Smooth muscle cell of the pulmonary artery (primary cell): ENCODE measurements at places on chromosomes 4 and X. TPM values are rescaled to one million over a fixed set of nuclear protein-coding genes. Genes with fewer than 3 reads are reported as not detected.

RPA4 gene
- 1.2 and 1.8 TPM in 2 replicates for total RNA-seq

SPANXN4 gene
- not detected in 2 replicates for total RNA-seq

SPATA4 gene
- 0.23 and 0.46 TPM in 2 replicates for total RNA-seq

GPR78 gene
- 0.03 and 0.78 TPM in 2 replicates for total RNA-seq

TLR7 gene
- under 0.01 TPM in 1 of 2 replicates, not detected in the other for total RNA-seq

EDA2R gene
- total RNA-seq: 10.9 and 11.6 TPM in 2 replicates

RBMX gene
- 89.8 and 104 TPM in 2 replicates for total RNA-seq

COL4A5 gene
- total RNA-seq: 130 and 267 TPM in 2 replicates

SLC4A4 gene
- total RNA-seq: 3.0 and 7.5 TPM in 2 replicates

FGB gene
- total RNA-seq: not detected in 2 replicates

MFAP3L gene
- total RNA-seq: 7.2 and 14.3 TPM in 2 replicates

FAM47B gene
- not detected in 2 replicates for total RNA-seq

FAAH2 gene
- total RNA-seq: 0.07 and 0.23 TPM in 2 replicates

FAM241A gene
- total RNA-seq: 1.1 and 2.4 TPM in 2 replicates

EXOC1L gene
- total RNA-seq: not detected in 2 replicates

ABCG2 gene
- 1.2 and 7.2 TPM in 2 replicates for total RNA-seq

CCNI gene
- 228 and 232 TPM in 2 replicates for total RNA-seq

PAK3 gene
- total RNA-seq: 1.4 and 4.6 TPM in 2 replicates

FRMD7 gene
- total RNA-seq: 0.03 and 0.07 TPM in 2 replicates

CYLC1 gene
- total RNA-seq: not detected in 2 replicates

TENT5D gene
- total RNA-seq: not detected in 2 replicates

PAGE1 gene
- total RNA-seq: not detected in 2 replicates

POU4F2 gene
- total RNA-seq: not detected in 2 replicates

BEX5 gene
- total RNA-seq: not detected in 2 replicates

TGIF2LX gene
- total RNA-seq: not detected in 2 replicates

GPM6B gene
- total RNA-seq: 3.3 and 16.8 TPM in 2 replicates

MAGEE2 gene
- not detected in 2 replicates for total RNA-seq

NR0B1 gene
- 0.07 and 0.40 TPM in 2 replicates for total RNA-seq
